NCI-H1417 treated with DMSO at 0.1 percent for 48 hours (cell line): ENCODE measurements at places on chromosomes 6 and 20.

DNA sequence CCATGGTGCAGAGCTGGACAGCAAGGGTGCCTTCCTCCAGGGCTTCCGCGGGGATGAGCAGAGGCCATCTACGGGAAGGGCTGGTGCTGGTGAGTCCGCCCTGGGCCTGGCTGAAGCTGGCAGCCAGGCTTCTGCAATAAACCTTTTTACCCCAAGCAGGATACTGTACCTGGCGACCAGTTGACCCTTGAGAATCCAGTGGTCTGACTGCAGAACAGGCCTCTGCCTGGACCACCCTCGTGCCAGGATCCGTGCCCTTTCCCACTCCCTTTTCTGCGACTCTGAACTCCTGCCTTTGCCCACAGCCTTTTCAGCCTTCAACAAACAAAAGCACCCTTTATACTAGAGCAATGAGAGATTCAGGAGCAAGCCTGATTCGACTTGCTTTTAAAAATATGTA is 18.9 kb downstream of the CDH26 start:
- DNase-seq, result no peak

GRCh38 chr6:1018041-1018440 is 293.9 kb upstream of the FOXQ1 start:
- no peak for DNase-seq

DNA sequence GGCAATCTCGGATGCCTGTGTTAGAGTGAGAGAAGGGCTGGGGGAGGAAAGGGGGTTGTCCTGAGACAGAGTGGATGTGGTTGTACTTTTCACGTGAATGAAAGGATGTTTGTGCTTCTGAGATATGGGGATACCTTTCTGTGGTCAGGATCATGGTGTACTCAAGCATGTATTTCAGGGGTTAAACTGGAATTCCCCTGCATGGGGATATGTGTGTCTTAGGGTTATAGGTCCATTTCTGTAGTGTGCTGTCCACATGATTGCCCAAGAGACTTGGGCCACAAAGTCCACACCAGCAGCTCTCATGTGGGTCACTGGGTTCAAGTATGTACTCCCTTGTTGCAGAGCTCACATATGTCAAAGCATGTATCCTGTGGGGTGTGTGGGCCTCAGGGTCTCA is 10.5 kb downstream of the SYNGAP1 start:
- no peak for DNase-seq

GRCh38 chr20:61819574-61819846 is 246.2 kb downstream of the TAF4 start:
- no peak for DNase-seq

- DNase-seq, result no peak
Observed at GRCh38 chr20:23148731-23149570, 62.8 kb upstream of the CD93 start.
